G401 (cell line): ENCODE measurements at places on chromosomes 3 and 15.

DNA sequence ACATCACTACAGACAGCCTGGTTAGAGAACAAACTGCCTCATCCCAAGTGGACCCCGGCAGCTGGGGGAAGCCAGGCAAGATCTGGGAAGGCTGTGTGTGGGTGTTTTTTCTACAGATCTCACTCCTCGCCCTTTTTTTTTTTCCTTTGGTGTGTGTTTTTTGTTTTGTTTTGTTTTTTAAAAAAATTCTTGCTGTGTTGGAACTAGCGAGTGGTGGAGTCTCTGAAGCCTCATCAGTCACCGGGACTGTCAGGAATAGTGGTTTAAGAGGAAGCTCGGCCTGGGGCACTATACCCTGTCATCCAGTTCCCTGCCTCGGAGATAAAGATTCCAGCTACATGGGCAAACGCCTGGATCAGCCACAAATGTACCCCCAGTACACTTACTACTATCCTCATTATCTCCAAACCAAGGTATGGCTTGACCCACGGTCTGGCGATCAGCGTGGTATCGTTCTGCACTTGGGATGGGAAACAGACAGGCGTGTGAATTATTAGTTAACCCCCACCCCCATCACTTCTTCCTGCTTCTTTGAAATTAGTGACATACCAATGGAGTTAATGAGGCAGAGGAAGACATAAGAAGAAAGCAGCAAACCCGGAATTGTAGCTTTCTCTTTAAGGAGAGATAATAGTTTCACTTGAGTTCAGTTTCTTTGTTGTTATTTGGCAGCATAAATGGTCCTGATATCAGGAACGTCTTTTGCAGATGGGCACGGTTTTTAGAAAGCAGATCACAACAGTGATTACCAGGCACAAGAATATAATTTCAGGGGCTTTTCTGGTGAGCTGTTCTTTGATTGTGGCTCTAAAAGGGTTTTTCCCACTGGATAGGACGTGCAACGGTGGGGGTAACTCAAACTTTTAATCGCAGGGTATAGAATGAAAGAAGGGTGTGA lies 722 bp downstream of the RBMS3 start:
- no peak for DNase-seq

DNA sequence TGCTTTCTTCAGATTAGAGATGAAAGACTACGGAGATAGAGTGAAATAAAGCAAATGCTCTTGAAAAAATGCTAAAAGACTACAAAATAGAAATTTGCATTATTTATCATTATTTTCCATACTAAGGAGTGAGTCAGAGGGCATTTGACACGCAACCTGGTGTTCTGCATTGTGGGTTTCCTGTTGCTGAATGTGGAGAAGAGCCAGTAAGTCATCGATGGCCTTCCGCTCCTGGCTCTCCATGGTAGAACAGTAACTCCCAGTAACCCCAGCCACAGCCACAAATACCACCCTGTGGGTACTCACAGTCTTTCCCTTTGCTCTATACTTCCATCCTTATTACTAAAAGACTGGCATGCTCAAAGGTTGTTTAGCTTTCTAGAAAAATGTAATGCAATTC lies 61.5 kb downstream of the CGGBP1 start:
- no peak for DNase-seq

DNA sequence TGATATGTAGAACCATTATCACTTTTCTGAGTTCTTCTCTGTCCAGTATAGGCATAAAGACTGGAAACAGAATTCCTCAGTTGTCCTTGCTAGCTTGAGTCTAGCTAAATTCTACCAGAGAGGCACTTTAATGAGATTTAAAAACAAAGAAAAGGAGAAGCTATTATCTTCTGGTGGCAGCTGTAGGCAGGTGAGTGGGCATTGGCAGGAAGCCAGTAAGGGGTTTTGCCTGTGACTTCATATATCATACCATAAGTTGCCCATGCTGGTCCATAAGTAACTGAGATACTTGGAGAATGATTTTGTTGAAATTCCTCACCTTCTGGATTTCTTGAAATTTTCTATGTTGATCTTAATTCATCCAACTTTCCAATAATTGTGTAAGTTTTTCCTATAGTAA lies 402.3 kb upstream of the TGFBR2 start:
- no peak for DNase-seq

DNA sequence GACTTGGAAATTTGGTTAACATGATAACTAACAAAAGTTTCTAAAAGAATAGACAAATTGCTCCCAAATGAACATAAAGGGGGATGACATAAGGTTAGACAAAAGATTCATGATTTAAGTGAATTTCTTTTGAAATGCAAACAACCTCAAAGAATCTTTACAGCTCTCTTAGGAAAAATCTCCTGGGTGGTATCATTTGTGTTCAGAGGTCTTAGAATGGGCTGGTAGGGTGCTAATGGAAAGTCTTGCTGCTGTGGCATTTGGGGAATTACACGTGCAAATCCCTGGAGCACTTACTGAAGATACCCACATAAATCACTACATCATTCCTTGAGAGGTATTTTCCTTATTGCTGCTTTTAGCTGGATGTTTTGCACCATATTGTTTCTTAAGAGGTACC lies 14.4 kb upstream of the ROBO2 start:
- DNase-seq: no peak

- no peak for DNase-seq
Measured at GRCh38 chr3:169278092-169278491, 385.4 kb downstream of the MECOM start.

DNA sequence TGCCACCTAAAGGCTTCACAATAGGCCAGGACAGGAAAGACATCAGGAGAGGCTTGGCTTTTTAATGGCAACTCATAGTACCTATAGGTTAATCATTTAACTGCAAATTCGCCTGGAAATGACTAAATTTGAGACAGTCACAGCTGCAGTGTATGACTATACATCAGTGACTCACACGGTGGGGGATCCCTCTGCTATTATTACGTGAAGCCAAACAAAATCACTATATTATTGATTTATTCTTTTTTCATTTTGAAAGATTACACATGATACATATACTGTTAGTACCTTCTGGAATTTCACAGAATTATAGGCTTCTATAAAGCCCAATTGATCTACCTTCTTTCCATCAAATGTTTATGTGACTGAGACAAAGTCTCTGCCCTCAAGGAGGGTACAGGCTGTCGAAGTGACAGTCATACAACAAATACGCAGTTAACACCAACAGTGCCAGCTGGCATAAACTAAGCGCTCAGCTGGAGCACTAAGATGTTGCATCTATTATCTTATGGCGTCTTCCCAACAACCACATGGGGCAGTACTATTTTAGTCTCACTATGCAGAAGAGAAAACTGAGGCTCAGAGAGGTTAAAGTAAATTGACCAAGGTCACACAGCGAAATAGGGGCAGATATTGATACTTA lies 82.0 kb upstream of the LMOD3 start:
- DNase-seq: no peak

GRCh38 chr3:86175051-86175536 lies 815.9 kb downstream of the VGLL3 start:
- DNase-seq: no peak

GRCh38 chr3:118354556-118354955 lies 680.1 kb downstream of the IGSF11 start:
- no peak for DNase-seq

- DNase-seq: no peak
Measured at GRCh38 chr3:191721990-191722389, 261.0 kb downstream of the PYDC2 start.

DNA sequence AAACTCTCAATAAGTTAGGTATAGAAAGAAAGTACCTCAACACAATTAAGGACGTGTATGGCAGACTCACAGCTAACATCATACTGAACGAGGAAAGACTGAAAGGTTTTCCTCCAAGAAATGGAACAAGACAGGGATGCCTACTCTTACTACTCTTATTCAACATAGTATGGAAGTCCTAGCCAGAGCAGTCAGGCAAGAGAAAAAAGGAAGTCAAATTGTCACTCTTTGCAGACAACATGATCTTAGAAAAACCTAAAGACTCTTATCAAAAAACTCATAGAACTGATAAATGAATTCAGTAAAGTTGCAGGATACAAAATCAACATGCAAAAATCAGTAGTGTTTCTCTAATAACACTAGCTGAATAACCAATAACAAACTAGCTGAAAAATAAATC lies 96.0 kb downstream of the C3orf70 start:
- DNase-seq: no peak

- DNase-seq: no peak
Measured at GRCh38 chr3:3516996-3517395, 282.2 kb upstream of the LRRN1 start.

DNA sequence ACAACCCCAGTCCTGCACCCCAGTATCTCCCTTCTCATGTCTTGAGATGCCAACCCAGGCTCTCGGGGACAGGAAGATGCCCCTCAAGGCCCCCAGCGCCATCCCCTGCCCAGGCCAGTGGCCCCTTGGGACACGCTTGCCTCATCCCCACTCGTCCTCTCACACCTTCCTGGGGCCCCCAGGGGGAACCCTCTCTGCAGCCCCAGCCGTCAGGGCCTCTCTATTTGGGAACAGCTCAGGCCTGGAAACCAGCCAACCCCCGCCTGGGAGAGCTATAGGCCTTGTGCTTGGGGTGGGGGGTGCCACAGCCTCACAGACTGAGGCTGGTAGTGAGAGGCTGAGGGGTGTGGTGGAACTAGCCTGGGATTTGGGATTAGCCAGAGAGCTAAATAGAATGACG lies 7.8 kb downstream of the LINGO1 start:
- no peak for DNase-seq

- DNase-seq: no peak
Measured at GRCh38 chr3:15978801-15979200, 181.0 kb upstream of the ANKRD28 start.

DNA sequence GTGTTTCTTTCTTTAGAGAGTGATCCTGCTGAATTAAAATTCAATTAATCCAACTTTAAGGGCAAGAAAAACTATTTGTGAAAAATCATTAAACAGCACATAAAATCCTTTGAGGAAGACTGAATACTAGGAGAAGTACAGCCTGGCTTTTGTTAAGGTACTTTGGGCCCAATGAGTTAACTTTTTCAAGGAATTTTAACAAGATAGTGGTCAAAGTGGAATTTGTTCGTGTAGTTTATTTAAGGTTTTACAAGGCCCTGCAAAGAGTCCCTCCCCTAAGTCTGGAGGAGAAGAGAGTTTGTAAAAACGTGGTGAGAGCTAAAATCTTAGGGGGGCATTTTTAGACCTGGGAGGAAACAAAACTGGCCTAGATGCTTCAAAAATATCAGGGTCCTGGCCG lies 26.0 kb upstream of the TRIM71 start:
- DNase-seq: no peak

DNA sequence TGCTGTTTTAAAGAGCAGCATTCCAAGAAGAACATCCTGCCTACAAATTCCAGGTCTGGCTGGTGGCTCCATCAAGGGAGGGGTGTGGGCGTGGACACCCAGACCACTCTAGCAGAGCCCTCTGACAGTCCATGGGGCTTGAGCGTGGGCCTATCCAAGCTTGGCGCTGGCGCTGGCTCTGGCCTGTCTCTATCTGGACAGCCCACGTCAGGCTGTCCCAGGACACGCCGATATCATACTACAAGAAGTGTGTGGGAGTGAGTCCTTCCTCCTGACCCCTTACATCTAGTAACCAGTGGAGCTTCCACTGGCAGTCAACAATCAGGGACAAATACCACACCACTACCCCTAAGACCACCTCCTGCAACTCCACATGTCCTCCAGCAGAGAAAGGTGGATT lies 17.1 kb upstream of the DUSP7 start:
- no peak for DNase-seq

DNA sequence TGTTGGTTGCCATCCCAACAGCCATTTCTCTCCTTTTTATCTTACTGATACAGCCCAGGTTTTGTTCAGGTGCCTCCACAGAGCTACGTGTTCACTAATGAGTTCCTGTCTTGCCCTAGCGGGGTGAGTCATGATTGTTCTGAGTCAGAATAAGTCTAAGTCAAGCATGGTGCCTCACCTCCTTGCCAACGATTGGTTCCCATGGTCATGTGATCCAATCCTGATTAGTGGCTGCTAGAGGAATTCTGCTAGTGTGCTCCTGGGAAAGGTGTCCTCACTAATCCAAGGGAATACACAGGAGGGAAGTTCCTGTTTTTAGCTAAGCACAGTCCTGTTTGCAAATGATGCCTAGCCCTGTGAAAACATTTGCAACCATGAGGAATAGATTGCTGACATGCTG lies 99.8 kb downstream of the NSUN3 start:
- DNase-seq: no peak

DNA sequence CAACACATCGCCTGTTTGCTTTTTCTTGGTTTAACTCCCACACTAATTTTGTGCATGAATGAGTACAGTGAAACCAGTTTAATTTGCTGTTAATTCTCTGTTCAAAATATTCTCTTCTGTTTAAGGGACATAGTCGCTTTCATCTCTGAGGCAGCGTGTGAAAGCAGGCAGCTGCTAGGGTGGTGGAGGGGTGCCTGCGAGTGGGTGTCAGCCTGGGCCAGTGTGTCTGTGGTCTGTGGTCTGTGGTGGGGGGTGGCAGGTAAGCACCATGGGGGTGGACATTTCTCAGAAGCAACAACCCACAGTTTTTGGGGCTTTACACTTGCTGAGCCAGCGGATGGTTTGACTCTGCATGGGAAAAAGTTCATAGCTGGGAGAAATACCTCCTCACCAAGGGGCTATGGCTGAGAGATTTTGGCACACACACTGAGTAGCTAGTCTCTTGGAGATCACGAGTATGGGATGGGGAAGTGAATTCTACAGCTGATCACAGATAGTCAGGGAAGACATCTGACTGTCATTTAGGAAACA lies 109.2 kb downstream of the EPHB1 start:
- DNase-seq: no peak

DNA sequence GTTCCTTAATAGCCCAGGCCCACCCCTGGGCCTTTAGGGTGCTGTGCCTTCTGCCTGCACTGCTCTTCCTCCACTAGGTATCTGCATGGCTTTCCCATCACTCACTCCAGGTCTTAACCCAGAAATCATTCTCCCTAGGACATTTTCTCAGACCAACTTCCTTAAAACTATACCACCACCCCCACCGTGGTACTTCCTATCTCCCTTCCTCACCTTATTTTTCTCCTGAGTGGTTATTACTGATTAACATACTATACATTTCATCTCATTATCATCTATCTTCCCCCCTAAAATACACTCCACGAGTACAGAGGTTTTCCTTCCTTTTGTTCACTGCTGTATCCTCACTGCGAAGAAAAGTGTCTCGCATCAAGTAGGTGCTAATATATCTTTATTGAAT lies 115.2 kb downstream of the ANO10 start:
- DNase-seq: no peak

DNA sequence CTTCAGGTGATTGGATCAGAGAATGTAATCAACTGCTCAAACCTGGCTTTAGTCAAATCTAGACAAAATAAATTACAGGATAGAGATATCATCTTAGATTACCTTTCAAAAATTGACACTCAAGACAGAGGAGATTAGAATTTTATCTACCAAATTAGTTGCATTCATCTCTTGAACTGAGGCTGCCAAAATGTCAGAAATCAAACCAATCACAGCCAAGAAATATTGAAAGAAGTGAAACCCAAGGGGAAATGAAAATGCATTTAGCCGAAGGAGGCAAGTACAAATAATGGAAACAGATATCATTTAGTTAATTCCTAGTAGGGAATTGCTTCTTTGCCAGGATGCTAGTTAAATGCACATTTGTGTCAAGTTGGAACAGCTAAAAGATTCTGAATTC lies 261.1 kb upstream of the PDZRN3 start:
- no peak for DNase-seq
